Effector CD4-positive, alpha-beta T cell (primary cell): ENCODE measurements at places on chromosomes 6 and 20.
A peak's percentile ranks its signal among the peaks of the same experiment; 100 is the strongest.

DNA sequence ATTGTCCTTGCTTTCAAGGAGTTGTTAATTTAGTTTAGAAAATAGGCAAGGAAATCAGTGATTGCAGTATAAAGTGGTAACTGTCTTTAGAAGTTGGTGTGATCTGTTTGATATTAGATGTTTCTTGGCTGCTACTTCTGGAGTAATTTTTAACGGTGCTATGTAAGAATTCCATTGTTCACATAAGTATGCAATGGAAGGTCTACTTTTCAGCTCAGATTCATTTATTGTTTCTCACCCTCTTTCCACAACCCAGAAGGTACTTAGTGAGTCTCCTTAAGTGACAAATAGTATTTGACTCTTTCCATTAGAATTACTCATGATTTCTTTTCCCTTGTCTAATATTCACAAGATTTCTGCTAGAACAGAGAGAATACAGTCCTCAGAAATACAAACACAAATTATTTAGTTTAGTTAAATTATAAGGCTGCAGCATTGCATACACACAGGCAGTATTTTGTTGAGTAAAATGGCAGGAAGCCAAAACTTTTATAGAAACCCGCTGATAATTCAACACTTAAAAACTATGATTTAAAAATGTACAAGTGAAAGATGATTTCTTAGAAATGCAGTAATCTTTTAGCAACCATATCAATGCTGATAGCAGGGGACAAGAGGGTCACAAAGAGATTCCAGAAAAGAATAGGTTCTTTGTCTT, 554.3 kb downstream of the CD109 start:
- DNase-seq: no peak

GRCh38 chr20:47360297-47361056, 4.0 kb upstream of the ZMYND8 start:
- no peak for DNase-seq

- no peak for DNase-seq
Measured at GRCh38 chr20:36129160-36129543, 25.4 kb upstream of the EPB41L1 start.

- DNase-seq: no peak
Measured at GRCh38 chr6:119352001-119352400, 2.4 kb upstream of the MAN1A1 start.

GRCh38 chr6:7542874-7543624, 1.6 kb downstream of the DSP start:
- no peak for DNase-seq

- DNase-seq: no peak
Measured at GRCh38 chr6:163162874-163163213, 251.7 kb upstream of the QKI start.

DNA sequence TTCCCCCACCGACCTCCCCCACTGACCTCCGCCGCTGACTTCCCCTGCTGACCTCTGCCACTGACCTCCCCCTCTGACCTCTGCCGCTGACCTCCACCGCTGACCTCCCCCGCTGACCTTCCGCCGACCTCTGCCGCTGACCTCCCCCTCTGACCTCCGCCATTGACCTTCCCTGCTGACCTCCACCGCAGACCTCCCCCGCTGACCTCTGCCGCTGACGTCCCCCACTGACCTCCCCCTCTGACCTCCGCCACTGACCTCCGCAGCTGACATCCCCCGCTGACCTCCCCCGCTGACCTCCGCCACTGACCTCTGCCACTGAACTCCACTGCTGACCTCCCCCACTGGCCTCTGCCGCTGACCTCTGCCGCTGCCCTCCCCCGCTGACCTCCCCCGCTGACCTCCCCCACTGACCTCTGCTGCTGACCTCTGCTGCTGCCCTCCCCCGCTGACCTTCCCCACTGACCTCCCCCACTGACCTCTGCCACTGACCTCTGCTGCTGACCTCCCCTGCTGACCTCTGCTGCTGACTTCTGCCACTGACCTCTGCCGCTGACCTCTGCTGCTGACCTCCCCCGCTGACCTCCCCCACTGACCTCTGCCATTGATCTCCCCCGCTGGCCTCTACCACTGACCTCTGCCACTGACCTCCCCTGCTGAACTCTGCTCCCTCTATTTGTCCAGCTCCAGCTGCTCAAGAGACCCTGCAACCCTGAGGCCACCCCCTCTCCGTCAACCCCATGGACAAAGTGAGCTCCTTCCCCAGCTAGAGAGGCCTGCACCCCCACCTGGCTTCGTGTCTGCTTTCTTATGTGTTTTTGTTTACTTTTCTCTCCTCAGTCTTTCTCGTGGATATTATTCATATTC, 91.4 kb upstream of the AFDN start:
- no peak for DNase-seq

DNA sequence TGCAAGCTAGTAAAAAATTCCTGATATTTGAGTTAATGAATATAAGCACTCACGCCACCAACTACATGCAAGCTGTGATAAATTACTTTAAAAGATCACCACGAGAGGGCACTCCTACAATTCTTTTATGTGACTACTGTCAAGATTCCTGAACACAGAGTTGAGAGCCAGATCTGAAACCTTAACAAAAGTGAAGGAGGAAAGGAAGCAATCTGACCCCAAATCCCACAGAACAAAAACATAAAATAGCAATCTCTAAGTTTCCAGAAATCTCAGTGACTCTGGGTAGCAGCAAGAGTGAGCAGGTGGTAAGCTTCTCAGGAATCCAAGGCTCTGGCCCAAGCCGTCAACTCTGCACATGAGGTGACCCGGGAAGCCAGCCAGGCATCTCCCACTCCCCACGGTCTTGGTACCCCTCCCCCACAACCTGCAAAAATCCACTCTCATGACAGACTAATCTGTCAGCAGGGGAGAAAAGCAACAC, 55.1 kb downstream of the STAU1 start:
- DNase-seq: peak; percentile 14

DNA sequence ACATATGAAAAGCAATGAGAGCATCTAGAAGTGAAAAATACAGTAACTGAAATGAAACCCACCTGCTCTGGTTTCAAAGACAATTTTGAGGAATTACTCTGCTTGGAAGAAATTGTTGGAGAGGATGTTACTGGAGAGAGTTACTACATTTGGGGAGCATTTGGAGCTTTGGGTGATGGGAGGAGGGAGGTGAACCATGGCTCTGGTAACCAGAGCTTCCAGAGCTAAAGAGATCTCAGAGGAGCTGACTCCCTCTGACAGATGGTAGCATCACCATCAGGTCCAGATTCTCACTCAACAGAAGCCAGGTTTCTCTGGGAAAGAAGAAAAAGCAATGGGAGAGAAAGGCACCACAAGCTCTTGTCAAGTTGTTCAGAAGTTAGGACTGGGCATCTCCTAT, 42.2 kb upstream of the SMAP1 start:
- no peak for DNase-seq

DNA sequence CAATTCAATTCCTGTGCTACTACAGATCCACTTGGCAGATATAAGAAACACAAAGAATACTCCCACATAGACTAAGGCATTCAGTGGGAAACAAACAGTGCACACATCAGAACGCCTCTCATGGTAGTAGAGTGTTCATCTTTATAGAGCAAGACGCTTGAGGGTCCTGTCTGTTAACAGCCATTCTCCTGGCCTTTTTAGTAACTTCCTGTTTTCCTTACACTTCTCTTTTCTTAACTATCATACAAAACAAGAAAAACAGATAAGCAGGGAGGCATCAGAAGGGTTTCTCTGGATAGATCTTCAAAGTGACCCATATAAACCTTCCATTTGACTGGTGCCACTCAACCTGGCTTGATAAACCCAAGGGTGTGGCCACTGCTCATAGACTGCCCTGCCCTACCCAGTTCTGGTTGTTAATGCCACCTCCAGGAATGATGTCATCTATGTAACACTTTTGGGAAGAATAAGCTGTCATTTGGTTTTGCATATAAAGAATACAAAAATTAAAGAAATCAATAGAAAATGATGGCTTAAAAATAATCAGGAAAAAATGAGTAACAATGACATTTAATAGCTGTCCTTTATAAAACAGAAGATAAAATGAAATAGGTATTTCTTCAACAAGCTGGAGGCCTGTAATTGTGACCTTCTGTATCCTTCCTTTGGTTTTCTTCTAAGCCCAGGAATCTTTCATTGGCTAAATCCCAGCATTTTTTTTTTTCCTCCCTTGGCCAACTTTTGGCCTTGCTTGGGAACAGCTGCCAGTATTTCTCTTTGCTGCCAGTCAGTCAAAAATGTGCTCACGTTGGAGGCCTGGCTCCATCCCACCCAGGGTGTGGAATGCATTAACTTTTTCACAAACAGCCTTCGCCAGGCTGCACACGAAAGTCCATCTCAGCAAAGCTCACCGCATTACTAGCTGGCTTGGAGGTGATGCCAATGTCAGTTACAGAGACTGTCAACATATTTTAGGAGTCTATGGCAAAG, 103.5 kb downstream of the GJA10 start:
- no peak for DNase-seq

DNA sequence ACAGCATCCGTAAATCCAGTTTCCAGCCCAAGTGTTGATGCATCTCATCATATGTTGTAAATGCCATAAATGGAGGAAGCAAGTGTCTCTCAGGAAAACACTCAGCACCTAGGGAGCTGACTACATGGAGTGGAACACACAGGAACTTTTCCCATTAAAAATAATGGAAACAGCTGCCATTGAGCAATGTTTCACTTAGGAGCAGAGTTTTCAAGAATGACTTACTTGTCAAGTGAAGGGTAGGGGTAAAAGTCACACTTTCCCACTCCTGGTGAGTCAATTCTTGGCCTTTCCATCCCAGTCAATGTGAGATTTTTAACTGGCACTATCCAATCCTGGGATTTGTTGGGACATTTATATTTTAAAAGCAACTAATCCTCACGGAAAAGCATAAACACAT, 119.4 kb upstream of the ASF1A start:
- no peak for DNase-seq

- DNase-seq: no peak
Measured at GRCh38 chr6:21371676-21372171, 221.8 kb upstream of the SOX4 start.

GRCh38 chr6:142254513-142254912, 47.3 kb upstream of the ADGRG6 start:
- no peak for DNase-seq

DNA sequence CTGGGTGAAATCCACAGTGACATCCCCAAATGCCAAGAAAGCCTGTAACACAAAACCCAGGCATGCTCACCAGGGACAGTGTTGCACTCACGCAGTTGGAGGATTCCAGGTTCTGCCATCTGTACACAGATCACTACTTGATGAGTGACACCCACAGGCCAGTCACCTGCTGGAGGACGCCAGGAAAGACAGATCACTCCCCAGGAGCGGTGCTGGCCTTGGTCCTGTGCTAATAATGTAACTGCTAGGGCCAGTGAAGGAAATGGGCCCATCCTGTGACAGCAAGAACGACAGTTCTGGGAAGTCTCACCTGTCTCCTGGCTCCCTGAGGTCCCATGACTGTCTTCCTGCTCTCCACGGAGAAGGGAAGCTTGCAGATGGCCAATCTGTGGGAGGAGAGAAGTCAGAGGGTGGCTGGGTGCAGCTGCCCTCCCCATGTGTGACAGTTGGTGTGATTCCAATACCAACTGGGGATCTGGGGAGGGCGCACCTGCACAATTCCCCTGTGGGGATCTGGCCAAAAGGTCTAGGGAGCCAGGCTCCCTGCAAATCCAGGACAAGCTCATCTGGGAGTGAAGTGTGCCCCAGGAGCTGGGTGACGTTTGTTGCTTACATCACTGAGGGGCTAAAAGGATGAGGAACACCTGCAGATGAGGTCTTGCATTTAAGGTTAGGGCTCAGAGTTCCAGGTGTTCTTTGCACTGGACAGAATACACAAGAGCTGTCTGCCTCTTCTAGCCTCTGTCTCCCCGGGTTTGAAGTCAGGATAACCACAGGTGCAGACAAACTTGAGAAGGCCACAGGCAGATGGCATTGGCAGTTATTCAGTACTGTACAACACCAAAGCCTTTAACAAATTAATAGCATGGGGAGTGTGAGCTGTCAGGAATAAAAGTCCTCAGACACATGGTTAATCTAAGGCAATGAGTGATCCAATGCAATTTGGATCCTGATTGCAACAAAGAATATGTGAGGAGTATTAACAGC, 10.3 kb downstream of the ZNF337 start:
- no peak for DNase-seq

DNA sequence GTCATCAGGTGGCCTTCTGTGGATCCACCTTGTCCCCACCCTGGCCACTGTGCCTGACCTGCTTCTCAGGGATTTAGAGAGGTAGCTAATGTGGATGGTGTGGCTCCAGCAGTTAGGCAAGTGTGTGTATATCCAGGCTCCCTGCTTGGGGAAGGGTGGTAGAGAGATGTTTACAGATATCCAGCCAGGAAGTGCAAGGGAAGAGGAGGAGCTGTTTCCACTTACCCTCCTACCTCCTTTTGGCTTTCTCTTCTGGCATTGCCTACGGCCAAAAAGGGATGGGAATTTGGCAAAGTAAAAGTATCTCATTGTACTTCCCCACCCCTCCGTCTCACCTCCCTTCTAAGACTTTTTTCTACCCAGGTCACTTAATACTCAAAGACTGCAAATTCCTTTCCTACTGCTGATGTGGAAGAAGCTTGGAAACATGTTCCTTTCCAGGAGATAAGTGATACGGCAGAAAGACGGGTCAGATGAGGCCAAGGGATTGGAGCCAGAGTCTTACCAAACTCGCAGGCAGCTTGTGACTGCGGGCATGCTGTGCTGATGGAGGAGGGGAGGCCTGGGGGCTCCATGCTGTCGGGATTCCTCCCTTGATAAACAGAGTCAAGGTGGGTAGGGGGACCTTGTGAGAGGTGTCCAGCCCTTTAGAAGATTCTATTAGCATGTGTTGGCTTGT, 253.4 kb downstream of the PRL start:
- DNase-seq: no peak

DNA sequence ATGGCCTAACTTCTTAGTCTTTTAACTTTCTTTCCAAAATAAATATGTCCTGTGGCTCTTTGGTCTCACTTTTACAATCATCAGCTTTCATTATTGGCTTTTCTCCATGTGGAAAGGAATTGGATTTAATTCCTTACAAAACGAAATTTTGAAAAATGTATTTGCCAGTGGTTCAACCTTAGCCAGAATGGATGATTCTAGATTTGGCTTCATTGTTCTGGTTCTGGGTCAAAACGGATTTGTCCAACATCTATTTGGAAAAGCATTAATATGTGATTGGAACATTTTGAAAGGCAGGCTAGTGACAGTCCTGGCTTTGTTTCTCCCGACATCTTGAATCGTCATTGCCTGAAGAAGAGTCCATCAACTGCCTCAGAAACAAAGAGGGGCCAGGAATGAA, 59.2 kb downstream of the TENT5A start:
- no peak for DNase-seq

DNA sequence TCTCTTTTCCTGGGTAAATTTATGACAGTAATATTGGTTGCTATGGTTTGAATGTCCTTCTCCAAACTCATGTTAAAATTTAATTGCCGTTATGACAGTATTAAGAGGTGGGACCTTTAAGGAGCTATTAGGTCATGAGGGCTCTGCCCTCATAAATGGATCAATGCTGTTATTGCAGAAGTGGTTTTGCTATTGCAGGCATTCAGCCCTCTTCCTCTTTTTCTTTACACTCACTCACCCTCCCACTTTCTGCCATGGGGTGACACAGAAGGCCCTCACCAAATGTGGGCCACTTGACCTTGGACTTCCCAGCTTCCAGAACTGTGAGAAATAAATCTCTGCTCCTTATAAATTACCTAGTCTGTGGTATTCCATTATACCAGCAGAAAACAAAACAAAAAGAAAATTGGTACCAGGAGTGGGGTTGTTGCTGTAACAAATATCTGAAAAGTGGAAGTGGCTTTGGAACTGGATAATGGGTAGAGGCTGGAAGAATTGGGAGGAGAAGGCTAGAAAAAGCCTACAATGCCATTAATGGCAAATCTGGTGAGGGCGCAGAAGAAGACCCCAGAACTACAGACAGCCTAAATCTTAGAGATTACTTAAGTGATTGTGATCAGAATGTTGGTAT, 24.8 kb upstream of the IGF2R start:
- DNase-seq: no peak
